ENCODE measurements at places on chromosomes 12 and 14. TPM values are rescaled to one million over a fixed set of nuclear protein-coding genes. Genes with fewer than 3 reads are reported as not detected.

Gene SIX6
- not detected for total RNA-seq

Gene CLEC4A
- 0.67 TPM for total RNA-seq

- DNase-seq = no peak
Observed at GRCh38 chr14:34554540-34555250, 15.2 kb upstream of the EAPP start.

Gene LRRIQ1
- total RNA-seq = not detected

- no peak for DNase-seq
Observed at GRCh38 chr14:103312006-103312635, 21.9 kb upstream of the EIF5 start.

GRCh38 chr12:89544022-89544421 lies 18.2 kb upstream of the POC1B start:
- no peak for DNase-seq

DNA sequence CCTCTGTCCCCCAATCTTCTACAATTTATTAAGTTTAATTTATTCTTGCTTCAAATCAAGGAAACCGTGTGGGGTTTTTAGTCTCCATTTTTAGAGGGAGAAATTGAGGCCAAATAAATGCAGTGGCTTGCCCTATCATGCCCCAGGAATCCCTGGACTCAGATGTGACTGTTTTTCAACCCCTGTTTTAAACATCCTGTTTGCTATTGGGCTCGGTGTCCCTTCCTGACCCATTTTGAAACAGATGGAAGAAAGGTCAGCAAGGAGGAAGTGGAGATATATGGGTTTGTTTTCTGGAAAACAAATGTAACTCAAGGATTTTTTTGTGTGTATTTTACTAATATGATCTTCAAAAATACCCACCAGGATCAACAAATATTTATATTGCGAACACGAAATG lies 84.7 kb downstream of the DACT1 start:
- no peak for DNase-seq

GRCh38 chr12:105329926-105330282 lies 587 bp upstream of the C12orf75 start:
- no peak for DNase-seq

Gene RNF212B
- not detected for total RNA-seq

Gene PSMB5
- 122 TPM for total RNA-seq

DNA sequence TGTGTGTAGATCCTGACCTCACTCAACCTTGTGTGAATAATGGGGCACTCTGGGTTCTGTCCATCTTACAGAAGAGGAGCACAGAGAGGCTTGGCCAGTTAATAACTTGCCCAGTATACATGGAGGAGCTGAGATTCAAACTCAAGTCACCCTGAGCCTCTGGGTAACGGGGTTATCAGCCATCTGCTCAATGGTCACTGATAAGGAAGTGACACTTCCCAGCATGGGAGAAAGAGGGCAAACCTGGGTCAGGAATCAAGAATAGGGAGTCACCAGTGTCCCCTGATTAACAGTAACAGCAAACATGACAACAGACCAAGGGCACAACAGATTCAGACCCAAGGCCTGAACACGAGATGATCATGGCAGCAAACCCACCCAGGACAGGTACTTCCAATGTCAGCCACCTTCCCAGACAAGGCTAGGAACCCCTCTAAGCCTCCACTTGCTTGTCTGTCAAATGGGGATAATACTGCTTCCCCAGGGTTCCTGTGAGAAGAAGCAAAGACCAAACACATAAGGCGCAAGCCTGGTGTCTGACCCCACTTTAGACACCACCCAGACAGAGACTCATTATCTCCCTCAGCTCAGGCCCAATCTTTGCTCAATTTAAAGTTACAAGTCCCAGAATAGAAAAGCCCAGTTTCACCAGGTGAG lies 3.6 kb downstream of the CCDC85C start:
- no peak for DNase-seq

DNA sequence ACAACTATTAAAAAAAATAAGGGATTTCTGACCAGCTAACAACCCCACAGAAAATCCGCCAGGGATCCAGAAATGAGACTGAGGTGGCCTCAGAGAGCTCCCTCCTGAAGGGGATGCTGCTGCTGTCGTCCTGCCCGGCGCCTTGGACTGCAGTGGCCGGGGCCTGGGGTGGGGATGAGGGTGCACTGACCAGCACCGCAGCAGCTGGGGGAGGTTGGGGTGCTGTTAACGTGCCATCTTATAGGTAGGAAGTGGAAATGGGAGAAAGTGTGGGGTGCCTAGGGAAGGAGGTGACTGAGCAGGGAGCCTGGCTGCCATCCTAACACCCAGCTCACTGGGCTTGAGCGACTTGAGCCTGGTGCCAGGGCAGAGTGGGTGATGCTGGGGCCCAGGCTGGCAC lies 32.0 kb downstream of the DDX11 start:
- peak; percentile 49 for DNase-seq

Gene SYCP3
- total RNA-seq = not detected

DNA sequence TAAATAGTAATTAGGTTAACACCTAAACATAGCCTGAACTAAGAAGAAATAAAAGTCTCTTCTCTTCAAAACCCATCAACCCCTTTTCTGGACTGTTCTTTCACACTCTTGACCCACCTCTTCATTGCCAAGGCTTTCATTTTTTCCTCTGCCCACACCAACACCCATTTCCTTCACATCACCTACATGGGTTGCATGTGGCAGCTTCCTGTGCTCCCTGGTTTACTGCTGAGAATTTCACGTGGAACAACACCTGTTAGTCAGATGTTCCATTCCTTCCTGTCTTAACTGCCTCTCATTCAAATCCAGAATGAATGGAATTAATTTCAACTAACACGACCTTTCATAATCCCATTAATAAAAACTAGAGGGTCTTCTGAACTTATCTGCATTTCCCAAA lies 157.3 kb downstream of the BCAT1 start:
- no peak for DNase-seq

Gene METTL25
- 16.3 TPM for total RNA-seq

DNA sequence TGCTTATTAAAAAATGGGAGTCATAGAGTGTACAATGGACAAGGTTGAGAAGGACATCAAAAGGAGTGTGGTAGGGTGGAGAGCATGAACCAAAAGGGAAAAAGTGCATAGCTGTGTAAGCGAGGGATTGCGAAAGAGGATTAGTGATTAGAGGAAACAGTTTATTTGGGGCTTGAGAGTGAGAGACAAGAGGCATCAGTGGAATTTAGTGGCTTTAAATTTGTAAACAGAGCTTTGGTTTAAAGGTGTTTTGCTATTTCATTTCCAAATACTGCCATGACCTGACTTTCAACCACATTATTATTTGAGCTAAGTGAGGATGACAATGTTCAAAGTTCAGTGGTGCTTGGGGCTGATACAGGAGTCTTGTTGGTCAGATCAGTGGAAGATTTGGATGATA lies 53.4 kb downstream of the SLC16A7 start:
- DNase-seq = no peak

GRCh38 chr12:3627336-3627735 lies 125.6 kb downstream of the CRACR2A start:
- no peak for DNase-seq

DNA sequence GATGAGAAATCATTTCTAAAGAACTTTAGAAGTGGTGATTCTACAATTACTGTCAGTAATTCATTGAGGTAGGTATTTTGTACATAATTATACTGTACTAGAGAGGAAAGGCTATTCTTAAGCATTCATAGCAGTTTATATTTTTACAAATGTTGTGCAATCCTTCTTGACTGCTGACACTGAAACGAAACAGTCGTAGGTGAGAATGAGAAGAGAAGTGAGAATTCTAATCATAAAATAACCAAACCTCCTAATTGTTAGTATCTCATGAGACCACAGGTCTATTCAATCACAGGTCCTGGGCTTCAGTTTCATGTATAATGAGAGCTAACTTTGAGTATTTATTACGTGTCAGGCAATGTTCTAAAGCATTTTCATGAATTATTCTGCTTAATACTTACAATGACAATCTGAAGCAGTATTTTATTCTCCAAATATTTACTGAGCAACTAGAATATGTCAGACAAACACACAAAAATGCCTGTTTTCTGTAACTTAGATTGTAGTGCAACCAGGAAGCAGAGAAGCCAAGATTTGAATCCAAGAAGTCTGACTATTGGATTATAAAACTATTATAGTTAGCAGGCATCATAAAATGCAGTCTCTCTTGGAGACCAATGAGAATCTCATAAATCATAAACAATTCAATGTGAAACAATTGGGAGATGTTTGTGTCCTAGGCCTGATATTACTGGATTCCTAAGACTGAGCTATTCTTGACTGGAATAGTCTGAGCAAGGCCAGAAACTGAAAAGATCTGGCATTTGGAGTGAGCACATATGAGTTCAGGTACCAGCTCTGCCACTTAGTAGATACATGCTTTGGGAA lies 24.3 kb downstream of the RERG start:
- DNase-seq = no peak

- no peak for DNase-seq
Observed at GRCh38 chr12:129877411-129877810, 26.4 kb downstream of the TMEM132D start.

DNA sequence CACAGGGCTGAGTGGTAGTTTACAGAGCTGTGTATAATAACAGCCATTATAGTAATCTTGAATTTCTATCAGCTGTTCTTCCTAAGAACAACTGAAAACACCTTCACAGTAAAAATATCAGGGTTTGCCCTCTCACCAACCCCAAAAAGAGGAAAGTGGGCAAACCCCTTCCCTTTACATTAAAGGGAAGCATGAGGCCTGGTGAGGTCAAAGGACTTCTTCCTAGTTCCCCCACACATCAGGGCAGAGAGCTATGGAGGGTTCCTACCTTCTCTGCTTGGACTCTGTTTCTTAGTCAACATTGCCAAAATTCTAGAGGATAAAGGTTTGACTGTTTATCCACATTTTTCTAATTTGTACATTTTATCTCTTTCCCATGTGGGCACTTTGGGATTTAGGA lies 4.4 kb upstream of the RPAP3 start:
- DNase-seq = no peak

Gene IFNG-AS1
- 2.7 TPM for total RNA-seq

Gene SIX1
- not detected for total RNA-seq

DNA sequence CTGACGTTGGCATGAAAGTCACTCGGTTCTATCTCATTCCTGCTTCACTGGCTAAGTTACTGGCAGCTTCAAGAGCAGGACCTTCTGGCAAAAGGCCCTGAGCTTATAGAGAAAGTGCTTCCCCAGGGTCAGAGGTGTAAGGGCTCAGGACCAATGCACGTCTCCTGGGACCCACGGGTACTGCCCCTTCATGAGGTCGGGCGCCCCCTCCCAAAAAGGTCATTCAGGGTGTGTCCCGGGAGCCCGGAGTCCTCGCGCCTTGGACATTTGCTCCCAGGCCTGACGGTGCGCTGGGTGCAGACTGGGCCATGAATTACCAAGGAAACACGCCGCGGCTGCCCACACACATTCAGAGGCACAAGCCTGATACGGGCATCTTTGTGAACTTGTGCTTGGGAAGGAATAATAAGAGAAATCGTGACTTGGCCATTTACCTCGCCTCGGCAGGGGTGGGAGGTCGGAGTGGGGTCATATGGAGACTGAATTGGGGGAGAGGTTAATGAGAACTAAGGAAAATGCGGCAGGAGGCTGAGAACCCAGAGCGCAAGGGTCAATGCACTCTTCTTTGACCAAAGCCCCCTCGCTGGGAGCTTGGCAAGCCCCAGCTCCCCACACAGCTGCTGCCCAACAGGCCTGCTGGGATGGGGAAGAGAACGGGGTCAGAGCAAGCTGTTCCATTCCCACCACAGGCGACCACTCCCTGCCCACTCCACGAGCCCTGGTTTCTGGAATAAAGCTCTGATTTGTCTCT lies 15.7 kb upstream of the SLC6A12 start:
- no peak for DNase-seq

Gene MYF6
- total RNA-seq = 0.28 TPM

DNA sequence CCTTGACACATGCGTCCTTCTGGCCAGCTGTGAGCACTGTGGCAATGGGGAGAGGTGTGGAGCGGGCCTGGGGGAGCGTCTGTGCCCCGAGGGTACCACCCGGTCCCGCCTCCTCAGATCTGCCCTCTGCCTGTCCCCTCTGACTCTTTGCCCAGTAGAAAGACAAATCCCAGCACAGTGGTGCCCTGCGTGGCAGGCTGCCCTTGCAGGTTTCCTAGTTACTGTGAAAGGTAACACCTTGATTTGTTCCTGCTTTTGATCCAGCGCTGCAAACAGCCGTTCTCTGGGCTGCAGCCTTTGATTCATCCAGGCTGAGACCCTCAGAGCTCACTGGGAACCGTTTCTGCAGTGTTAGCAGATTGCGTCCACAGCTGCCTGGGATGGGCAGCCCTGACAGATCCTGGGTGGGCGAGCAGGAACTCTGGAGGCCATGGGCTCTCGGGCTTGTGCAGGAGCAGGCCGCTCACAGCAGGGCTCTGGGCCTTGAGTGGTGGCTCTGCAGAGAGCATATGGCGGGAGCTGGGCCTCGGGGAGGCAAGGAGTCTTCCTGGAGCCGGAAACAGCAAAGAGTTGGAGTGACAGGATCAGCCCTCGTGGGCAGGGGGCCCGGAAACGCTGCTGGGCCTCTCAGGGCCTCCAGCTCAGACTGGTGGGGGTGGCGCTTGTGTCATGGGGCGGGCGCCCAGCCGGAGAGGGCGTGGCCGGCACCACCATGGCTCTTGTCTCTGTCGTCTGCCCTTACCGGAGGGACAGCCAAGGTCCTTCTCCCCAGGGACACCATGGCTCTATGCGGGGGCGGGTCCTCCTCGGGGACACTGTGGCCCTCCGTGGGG lies 16.6 kb downstream of the FBRSL1 start:
- DNase-seq = peak; percentile 89

Gene MANSC4
- not detected for total RNA-seq

DNA sequence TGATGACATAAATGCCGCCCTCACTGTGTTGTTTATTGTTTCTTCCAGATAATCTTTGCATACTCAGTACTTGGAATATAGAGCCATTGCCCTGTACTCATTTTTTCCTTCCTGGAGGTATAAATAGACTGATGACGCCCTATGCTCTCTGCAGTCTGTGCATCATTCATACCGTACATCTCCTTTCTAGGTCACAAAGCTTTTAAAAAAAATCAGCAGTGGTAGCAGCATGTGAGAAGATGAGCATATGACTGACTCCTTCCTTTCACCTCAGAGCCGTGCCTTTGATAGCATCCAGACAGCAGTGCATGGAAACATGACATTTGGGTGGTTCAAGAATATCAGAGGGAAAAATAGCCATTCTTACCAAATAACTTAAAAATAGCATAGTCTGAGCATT lies 77.3 kb downstream of the PDE3A start:
- DNase-seq = no peak

Gene DCN
- total RNA-seq = 994 TPM

Gene CLEC2D
- 6.5 TPM for total RNA-seq

Gene CIT
- total RNA-seq = 0.79 TPM

DNA sequence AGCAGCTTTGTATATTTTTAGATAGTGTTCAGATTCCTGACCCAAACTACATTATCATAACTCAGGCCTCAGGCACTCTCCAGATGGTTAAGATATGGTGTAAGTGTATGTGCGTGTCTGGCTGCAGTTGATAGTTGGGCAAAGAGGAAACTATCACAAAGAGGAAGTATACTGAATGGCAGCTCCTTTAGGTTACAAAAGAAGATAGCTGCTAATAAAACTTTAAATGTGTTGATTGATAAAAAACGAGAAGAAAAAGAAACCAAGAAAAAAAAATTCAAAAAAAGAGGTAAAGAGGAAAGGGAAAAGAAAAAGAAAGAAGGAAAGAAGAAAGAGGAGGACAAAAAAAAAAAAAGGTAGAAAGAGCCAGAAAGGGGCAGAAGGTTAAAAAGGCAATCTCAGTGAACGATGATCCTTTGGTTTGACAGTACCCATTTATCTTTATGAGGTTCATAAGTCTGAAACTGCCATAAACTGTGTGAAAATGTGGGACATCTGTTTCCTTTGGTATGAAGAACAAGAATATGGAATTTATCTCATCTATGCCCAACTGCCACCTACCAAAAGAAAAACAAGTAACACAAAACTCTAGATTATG lies 42.2 kb downstream of the TAOK3 start:
- no peak for DNase-seq

Gene TC2N
- 3.9 TPM for total RNA-seq

All from right atrium auricular region (tissue), 2 donors.